ENCODE measurements at places on chromosomes 6 and 20.

DNA sequence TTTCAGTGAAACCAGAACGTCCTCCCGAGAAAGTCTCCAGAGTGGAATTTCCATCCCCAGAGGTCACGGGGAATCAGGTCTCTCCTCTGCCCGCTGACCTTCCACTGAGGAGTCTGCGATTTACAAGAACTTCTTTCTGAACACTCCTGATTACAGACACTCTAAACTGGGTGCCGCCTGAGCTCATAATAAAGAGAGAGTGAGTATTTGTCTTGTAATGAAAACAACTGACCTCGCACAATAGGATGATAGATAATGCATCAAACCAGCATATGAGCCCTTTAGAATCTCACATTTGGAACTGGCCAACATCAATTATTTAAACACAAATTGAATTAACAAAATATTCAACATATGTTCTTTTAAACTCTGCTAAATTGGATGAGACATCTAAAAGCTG, 47.5 kb downstream of the DLL1 start:
- no peak for DNase-seq

DNA sequence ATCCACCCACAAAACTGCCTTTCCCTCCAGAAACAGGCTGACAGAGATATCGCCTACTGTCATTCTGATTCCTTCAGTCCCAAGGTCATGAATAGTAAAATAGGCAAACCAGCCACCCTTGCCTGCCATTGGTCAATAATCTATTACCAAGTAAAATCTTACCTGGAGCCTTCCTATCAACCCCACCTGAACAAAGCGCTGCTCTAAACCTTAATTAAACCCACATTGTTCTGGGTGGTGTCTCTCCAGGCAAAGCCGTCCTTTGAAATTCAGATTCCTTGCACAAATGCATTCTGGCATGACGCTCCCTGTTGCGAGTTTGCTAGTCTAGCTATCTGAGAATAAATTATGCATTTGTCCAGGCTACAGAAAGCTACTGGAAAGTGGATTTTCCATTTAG, 291.6 kb upstream of the ECI2 start:
- no peak for DNase-seq

- no peak for DNase-seq
These were observed 258.5 kb downstream of the HIVEP2 start for GRCh38 chr6:142686507-142686887.

DNA sequence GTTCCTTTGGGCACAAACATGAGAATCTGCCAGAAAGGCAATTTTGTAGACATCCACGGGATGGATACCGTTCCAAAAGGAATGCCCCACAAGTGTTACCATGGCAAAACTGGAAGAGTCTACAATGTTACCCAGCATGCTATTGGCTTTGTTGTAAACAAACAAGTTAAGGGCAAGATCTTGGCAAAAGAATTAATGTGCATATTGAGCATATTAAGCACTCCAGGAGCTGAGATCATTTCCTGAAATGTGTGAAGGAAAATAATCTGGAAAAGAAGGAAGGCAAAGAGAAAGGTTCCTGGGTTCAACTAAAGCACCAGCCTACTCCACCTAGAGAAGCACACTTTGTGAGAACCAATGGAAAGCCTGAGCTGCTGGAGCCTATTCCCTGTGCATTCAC, 103.9 kb upstream of the ARG1 start:
- DNase-seq, result no peak

GRCh38 chr6:8551386-8551785, 116.0 kb upstream of the SLC35B3 start:
- DNase-seq, result no peak

DNA sequence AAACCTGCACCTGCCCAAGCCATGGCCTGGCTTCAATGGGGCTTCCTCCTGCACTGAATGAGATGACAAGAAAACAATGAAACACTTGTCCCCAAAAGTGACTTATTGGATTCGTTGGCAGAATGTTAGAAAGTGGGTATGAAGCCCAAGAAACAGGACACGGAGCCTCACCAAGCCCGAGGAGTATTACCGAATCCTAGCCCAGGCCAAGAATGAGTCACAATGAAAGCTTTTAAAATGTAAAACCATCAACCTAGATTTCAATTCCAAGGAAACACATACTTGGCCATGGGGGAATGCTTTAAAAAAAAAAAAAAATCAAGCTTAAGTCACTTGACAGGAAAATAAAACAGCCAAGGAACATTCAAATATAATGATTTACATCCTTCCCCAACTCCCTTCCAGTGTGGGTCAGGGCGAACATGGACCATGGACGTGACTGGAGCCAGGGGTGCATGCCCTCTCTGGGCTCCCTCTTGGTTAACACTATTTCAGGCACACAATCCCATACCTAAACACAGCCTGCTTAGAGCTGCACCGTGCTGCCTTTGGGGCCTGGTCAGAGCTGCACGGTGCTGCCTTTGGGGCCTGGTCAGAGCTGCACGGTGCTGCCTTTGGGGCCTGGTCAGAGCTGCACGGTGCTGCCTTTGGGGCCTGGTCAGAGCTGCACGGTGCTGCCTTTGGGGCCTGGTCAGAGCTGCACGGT, 3.1 kb upstream of the STX16 start:
- DNase-seq, result no peak

GRCh38 chr6:33477864-33478263, 23.5 kb downstream of the ZBTB9 start:
- no peak for DNase-seq

GRCh38 chr6:159532155-159532554, 160.9 kb downstream of the SOD2 start:
- DNase-seq, result no peak

- no peak for DNase-seq
These were observed 125.9 kb downstream of the CDK19 start for GRCh38 chr6:110689275-110689935.

GRCh38 chr6:119052987-119053386, 25.5 kb downstream of the FAM184A start:
- DNase-seq, result no peak

GRCh38 chr6:52162940-52163908, 23.0 kb upstream of the IL17A start:
- peak; percentile 27 for DNase-seq

- no peak for DNase-seq
These were observed 24.5 kb downstream of the MAPK14 start for GRCh38 chr6:36052097-36052496.

GRCh38 chr6:111199935-111200334, 112.6 kb downstream of the SLC16A10 start:
- no peak for DNase-seq

DNA sequence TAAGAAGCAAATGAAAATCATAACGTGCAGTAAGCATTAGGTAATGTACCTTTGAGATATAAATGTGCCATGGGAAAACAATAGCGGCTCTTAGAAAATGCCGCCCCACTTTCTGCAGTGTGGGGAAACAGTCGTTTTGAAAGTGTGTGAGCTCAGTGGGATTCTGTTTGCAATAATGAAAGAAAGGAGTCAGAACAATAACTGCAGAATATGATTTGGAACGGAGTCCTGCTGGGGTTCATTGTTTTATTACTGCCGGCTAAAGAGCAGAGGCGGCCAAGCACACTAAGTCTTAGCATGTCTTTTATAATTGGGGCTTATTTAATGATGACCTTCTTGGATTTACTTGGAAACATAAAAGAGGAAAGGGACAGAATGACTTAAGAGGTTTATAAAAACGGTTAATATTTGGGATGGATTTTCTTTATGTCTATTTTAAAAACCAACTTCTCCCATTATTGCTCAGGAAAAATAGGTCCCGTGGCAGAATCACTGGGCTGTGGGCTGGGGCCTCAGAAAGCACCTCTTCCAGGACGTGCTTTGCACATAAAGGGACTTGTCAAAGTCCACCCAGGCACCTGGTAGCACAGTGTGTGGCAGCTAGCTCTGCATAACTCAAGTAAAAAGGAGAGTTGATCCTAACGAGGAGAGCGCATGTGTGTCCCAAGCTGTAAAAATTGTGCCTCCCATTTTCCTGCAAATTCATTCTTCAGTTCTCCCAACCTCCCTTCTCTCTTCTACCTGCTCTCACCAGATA, 44.0 kb upstream of the SLC22A16 start:
- no peak for DNase-seq

DNA sequence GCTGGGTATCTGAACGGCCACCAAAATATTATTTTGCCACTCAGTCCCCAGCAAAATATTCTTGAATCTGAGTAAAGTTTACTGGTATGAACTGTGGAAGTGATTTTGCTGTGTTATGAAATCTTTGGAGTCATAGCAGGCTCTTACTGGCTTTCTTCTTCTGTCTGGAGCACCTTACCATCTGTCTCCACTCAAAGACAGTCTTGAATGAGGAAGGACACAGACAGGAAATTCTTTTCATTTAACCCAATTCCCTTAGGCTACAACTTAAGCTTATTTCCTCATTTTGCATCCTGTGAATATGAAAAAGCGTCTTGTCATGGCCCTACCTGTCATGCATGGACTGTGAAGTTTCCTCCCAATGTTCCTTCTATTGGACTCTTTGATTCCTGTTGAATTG, 24.7 kb downstream of the FNDC1 start:
- no peak for DNase-seq

GRCh38 chr6:106026748-106027715, 59.1 kb upstream of the PRDM1 start:
- no peak for DNase-seq

DNA sequence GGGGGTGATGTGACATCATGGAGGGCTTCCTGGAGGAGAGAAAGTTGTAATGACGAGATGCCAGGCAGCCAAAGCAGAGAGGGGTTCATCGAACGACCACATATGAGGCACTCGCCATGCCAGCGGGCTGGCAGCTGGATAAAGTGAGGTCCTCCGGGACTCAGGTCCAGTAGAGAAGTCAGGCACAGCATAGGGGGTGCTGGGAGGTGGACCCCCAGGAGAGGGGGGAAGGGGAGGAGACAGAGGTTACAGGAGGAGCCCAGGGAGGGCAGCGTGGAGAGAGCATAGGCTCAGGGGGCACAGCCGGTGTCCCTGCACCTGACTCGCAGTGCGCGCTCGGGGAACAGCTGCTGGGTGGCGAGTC, 174.7 kb downstream of the BMP7 start:
- DNase-seq, result no peak

GRCh38 chr20:48006036-48006833, 221.0 kb upstream of the SULF2 start:
- DNase-seq, result peak; percentile 11

GRCh38 chr6:134247231-134247833, 70.6 kb downstream of the SGK1 start:
- peak; percentile 46 for DNase-seq

GRCh38 chr20:23358563-23358906, 3.4 kb upstream of the GZF1 start:
- no peak for DNase-seq

DNA sequence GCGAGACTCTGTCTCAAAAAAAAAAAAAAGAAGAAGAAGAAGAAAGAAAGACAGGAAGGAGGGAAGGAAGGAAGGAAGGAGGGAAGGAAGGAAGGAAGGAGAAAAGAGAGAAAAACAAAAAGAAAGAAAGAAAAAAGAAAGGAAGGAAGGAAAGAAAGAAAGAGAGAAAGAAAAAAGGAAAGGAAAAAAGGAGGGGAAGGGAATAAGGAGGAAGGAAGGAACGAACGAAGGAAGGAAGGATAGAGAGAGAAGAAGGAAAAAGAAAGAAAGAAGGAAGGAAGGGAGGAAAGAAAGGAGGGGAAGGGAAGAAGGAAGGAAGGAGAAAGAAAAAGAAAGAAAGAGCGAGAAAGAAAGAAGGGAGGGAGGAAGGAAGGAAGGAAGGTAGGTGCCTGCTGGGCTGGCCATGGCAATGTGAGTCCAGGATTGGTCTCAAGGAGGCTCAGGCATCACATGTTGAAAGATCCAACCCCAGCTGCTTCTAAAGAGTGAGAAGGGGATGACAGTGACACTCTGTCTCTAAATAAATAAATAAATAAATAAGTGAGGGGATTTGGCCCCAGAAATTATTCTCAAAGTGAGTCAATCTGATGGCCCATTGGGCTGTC, 24.3 kb upstream of the SRSF6 start:
- no peak for DNase-seq

DNA sequence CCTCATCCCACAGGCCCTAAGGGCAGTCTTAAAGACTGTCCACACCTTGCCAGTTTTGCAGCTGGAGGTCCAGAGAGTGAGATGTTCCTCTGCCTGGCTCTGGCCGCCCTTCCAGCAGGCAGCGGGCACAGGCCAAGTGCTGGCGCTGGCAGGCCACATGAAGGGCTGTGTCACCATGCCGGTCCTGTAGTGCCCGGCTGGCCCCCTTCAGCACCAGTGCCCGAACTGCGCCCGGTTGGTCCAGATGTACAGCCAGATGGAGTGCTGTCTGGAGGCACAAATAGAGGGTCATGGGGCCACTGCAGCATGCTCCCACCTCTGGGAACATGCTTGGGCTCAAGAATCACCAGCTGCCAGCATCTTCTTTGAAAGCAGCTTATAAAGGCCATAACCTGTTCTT, 3.8 kb downstream of the NFKBIE start:
- no peak for DNase-seq

DNA sequence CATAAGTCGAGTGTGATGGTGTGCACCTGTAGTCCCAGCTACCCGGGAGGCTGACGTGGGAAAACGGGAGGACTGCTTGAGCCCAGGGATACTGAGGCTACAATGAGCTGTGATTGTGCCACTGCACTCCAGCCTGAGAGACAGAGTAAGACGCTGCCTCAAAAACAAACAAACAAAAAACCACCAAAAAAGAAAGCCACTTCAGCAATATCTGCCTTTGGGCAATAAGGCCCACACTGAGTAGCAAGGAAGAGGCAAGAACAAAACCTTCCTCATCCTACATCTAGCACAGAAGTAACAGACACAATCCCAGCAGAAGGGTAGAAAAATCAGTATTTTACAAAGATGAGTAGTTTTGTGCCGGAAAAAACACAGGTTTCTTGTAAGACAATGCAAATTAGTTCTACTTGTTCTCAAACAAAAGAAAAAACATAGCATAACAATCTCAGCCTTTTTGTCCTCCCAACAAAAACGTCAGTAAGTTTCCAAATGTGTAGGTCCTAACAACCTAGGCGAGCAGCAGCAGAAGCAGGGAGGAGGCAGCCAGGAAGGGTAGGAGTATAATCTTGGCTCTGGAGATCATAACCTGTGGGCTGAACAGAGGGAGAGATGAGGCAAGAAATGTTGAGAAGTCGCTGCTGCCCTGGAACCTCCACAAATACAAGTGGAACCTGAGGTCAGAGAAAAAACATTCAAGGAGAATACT, 5.7 kb downstream of the PPP1R10 start:
- no peak for DNase-seq

GRCh38 chr6:149484733-149485700, at the start of gene ZC3H12D:
TSS of gene ZC3H12D (minus strand) at chr6:149485014. CDS start at chr6:149474543, 10,471 bp downstream.
- no peak for DNase-seq

GRCh38 chr6:81126150-81126549, 626.3 kb downstream of the TENT5A start:
- no peak for DNase-seq
